PC-9 (cell line): ENCODE measurements at places on chromosomes 2 and 18.

DNA sequence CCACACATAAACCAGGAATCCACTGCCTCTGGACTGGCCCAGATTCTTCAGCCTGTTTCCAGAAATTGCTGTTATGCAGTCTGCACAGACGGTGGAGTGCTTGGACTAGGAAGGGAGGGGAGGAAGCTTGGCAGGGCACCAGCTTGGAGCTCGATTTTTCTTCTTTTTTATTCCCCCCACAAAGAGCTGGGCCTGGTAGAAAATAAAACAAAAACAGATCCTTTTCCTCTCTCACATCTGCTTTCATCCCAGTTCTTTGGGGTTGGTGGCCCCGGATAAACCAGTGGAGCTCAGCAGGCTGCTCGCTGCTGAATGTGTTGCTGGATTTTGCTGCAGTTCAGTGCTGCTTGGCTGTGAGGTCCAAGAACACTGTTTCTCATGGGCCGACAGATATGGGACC, 16.0 kb downstream of the LRRTM1 start:
- no peak for DNase-seq

DNA sequence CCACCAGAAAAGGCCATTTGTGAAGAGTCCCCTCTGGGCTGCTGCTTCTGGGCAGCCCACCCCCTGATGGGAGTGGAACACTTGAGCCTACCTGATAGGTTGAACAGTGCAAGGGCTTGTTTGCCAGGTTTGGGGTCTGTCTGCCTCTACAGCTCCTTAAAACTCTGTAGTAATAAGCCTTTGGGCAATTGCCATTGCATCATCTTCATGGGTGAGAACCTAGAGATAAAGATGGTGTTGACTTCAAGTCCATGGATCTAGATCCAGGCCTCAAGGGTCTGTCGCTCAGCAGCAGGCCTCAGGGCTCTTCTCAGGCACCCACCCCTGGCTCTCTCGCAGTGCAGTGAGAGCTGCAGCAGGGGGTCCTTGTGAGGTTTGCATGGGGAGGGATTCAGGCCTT, 47.1 kb upstream of the MCFD2 start:
- no peak for DNase-seq

- DNase-seq, result no peak
Measured at GRCh38 chr2:119062179-119062578, 96.4 kb downstream of the C1QL2 start.

- DNase-seq, result no peak
Measured at GRCh38 chr2:72965016-72965415, 47.7 kb downstream of the EMX1 start.

GRCh38 chr2:18820966-18821365, 231.6 kb upstream of the NT5C1B start:
- DNase-seq, result no peak

- no peak for DNase-seq
Measured at GRCh38 chr2:98118161-98118560, 31.2 kb downstream of the VWA3B start.

DNA sequence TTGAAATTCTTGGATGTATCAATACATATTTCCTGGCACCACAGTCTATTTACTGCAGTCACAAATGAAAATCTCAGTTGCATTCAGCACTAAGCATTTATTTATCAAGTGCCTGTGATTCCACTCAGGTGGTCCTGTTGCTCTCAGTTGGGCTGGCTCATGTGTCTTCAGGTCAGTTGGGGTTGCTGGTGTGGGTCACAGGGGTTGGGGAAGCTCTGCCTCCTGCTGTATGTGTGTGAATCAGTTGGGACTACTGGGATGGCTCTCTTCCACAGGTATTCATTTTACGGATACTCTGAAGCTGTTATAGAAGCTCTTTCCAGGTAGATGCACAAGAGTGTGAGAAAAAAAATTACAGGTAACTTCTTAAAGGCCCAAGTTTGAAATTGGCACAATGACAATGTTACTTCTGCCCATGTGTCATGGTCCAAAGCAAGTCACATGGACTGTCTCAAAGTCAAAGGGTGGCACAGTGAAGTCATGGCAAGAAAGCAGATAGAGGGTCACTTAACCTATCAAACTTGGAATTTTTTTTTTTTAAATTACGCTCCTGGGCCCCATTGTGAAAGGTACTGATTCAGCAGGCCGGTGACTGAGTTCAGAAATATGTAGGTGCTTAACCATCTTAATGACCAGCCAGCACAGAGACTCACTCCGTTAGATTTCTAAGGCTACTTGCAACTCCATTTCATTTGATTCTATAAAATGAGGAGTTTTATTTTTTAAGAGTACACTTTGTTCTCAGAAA, 249.2 kb upstream of the GCFC2 start:
- DNase-seq, result no peak

GRCh38 chr2:223114170-223114569, 62.2 kb downstream of the KCNE4 start:
- no peak for DNase-seq

GRCh38 chr2:54059504-54059903, 55.9 kb upstream of the ACYP2 start:
- DNase-seq, result no peak

DNA sequence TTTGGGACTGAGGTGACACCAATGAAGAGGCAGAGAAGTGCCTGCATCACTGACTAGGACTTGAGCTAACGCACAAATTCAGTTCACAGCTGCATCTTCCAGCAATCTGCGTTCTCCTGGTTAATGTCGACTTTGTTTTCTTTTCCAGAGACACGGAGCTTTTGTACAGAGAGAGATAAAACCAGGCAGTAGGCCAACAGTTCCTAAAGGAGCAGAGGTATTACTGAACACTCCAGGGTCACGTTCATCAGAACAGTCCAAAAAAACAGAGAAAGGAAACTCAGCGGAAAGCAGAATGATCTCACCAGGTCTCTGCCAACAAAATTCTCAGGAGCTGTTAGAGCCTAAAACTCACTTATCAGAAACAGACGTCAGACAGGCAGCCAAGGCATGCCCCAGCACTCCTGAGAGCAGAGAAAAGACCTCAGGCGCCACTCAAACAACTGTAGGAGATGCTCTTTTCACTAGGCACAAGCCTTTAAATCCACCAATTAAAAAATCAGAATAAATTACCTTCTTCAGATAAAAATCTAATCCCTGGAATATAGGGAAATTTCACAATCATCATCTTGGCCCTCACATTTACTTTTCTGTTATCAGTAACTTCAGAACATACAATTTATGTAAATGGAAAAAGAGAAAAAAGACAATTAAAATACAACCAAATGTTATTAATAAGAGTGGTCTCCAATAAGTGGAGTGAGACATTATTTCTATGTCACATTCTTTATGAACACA, 95.9 kb upstream of the SPTBN1 start:
- no peak for DNase-seq

GRCh38 chr2:225354281-225354774, 45.2 kb upstream of the NYAP2 start:
- DNase-seq, result no peak

DNA sequence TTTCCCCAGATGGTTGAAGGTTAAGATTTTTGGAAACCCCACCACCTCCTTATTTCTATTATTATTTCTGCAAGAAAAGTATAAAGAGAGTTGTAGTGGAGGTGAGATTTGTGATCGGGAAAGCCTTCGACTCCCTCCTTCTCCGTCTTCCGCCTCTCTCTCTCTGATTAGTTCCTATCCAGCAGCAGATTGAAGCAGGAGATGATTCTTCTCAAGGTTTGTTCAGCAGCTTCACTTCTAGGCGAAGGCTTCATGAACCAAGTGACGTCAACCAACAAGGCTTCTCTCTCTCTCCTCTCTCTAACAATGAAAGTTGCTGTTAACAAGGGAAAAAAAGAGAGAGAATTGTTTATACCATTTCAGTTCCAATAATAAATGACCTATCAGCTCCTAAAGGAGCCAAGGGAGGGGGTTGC, at the start of gene BAZ2B:
Gene BAZ2B (minus strand): TSS at position 263 of the 416 bp plus-strand sequence. CDS start 137,829 bp downstream, outside the sequence.
- peak; percentile 41 for DNase-seq

DNA sequence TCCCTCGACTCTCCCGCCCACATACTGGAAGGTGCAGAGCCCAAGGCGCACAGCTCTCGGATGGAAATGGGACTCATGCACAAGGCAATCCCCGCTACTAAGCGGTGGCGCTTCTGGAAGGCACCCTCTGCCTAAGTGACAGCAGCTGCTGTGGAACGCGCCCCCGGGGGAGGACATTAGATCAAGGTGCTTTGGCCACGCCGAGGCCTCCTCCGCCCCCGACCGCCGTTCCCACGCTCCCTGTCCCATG, 202 bp downstream of the MCEE start:
- DNase-seq, result peak; percentile 69

- no peak for DNase-seq
Measured at GRCh38 chr2:157509744-157510143, 65.9 kb upstream of the CYTIP start.

GRCh38 chr2:16513626-16514025, 152.0 kb downstream of the CYRIA start:
- no peak for DNase-seq

- DNase-seq, result no peak
Measured at GRCh38 chr18:26826656-26827235, 38.8 kb downstream of the AQP4 start.

DNA sequence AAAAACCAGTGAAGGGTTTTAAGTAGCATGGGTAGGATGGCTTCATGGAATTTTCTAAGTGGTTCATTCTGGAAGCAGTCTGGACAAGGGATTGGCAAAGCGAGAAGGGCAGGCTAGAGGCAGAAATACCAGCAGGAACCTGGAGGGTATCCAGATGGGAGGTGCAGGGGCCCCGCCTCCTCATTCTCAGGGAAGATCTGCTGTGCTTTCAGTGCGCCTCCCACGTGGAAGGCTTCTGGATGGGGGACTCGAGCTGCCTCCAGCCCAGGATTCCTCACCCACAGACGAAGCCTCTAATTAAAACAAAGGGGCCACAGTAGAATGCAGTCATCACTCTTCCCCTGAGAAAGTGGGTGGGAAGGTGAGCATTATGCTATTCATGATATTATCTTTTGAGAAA, 79.8 kb downstream of the VSNL1 start:
- DNase-seq, result peak; percentile 37

DNA sequence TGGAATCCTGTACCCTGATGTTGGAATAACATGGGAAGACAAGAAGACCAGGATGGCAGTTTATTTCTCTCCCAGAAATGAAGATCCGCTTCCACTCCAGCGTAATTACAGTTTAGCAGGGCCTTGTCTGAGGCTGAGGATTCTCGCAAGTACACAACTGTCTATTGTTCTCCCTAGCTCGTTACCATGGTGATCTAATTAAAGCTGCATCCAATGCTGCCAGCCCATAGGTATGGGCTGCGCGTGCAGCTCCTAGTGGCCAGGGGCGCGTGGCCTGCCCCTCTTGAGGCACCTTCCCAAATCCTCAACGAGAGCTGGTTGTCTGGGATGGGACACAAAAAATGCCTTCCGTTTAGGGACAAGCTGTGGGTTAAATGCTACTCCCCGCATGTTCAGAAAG, 344.9 kb downstream of the CYRIA start:
- no peak for DNase-seq

DNA sequence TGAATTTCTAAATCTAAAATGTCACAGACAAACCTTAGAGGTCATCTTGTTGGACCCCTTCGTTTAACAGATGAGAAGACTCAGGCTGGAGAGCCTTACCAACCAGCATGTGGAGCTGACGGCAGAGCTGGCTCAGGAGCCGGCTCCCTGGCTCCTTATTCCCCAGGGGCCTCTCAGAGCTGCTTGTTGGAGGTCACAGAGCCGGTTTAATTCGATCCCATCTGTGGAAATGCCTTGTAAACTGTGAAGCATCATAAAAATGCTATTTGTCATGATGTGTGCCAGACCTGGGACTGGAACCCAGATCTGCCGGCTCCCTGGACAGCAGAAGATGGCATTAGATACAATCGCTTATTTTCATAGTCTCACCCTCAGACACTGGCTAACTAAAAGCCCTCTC, 8.2 kb upstream of the CIB4 start:
- DNase-seq, result no peak

GRCh38 chr18:63149302-63149587, 170.3 kb downstream of the BCL2 start:
- DNase-seq, result peak; percentile 1

DNA sequence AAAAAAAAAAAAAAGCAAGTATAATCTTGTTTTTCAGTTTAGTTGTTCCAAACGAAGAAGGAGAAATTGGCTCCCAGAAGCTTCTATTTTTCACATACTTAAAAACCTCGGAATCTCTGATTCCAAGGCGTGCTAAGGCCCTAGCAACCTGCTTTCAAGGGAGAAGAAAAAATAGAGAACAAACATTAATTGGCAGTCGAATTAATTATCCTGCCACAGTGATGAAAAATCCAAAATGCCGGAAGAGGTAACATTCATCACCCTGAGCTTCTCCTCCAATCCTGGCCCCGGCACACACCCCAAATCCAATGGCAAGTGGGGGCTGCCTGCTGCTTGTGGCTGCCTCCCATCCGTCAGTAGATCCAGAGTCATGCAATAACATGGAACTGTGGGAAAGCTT, 250.2 kb upstream of the CHAC2 start:
- no peak for DNase-seq

DNA sequence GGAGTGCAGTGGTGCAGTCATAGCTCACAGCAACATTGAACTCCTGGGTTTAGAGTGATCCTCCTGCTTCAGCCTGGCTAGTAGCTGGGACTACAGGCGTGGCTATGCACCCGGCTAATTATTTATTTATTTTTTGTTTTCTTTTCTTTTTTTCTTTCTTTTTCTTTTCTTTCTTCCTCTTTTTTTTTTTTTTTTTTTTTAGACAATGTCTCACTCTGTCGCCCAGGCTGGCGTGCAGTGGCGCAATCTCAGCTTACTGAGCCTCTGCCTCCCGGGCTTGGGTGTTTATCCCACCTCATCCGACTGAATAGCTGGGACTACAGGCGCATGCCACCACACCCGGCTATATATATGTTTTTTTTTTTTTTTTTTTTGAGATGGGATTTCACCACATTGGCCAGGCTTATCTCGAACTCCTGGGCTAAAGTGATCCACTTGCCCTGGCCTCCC, 1.4 kb upstream of the ANXA4 start:
- no peak for DNase-seq

DNA sequence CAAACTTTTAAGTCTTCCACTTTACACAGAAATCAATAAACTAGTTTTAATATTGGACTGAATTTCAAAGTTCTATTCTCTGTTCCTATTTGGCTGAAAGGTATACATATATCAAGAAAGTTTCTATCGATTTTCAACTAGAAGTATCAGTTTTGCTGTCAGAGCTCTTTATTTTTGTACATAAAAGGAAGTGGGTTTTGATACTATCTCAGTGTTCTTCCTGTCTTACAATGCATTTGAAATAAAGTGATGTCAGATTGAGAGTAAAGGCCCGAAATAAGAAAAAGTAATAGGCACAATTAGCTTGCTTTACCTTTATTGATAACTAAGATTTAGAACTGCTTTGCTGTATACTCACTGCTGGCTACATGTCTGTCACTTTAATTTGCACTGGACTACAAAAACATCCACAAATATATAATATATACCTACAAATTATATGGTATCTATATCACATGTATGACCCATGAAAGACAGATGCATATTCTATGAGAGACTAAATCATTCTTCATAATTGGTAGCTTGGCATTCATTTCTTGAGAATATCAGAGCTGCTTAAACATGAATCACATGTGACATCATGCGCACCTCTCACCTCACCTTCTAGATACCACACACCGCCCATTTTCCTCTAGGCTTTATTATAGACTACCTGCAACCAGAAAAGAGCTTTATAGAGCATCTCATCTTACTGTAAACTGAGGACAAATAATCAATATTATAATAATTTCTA, 83.6 kb downstream of the ASXL2 start:
- no peak for DNase-seq
